ENCODE measurements at places on chromosomes 2 and 18.

- DNase-seq = no peak
Observed at GRCh38 chr18:54381640-54382039, 23.9 kb downstream of the C18orf54 start.

DNA sequence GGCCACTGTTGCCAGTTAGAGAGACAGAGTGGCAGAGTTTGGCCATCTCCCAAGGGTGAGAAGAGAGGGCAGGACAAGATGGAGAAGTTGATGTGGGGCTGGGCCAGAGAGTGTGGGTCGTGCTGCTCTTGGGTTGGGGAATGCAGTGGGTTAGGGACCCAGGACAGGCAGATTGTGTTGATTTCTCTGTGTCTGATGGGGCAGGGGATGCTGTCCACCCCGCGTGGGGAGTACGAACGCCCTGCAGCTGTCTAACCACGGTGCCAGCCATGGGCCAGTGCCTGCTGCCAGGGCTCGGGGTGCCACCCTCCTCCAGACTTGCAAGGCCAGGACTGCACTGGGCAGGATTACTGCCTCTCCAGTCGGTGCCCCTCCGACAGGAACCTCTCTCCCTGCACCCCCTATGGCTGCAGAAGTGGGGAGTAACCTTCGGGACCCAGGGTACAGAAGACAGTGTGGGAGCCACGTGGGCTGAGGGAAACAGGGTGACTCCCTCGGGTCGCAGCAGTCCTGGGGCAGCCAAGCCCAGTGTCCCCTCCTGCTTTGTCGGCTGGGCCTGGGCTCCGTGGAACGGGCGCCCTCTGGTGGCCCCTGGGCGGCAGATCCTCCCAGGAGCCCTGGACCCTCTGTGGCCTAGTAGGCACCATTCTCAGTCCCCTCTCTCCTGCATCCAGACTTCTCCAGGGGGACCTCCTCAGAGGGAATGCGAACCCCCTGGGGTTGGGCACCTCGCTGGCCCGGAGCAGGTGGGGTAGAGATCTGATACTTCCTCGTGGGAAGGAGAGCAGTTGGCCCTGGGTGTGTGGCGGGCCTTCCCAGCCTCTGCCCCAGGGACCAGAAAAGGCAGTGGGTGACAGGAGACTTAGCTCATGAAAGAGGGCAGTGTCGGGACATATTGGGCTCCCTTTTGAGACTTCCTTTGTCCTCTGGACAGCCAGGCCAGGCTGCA lies 2.7 kb downstream of the GPC1 start:
- DNase-seq = peak; percentile 84

DNA sequence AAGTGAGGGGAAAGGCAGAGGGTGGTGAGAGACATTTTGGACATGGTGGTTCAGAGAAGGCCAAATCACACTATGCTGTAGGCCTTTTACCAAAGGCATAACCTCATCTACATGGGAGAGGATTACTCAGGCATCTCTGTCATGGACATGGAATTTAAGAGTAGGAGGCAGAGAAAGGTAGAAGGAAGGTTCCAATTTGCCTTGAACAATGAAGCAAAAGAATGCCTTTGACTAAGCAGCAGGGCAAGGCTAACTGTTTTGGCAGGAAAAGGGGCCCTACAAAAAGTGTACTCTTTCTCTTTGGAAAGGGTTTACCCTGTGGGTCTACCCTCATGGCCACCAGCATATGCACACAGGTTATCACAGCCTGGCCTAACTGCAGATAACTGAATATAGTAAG lies 45.6 kb upstream of the RNU4ATAC start:
- no peak for DNase-seq

DNA sequence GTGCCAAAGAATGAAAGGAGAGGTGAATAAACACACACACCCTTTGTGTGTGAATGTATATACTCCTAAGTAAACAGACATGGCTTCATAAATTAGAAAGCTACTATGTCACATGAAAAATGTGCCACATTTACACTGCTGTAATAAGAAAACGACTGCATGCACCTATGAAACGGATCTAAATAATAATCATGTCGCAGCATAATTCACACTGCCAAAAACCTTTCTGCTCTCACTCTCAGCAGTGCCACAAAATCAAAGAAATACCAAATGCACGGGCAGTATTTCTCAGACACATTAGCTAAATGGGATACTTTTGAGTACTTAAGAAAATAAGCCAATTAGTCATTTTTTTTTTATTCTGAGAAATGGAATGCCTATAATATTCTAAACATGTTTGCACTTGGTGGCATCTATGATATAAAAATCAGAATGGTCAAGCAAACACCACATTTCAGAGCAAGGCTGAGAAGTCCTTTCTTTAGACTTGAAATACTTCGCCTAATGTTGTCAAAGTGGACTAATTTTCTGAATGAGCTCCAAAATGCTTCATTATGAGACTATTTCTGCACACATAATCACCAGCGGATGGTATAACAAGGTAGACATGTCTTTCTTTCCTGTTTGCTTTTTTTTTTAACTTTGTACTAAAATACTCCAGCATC lies 6.6 kb downstream of the BCL11A start:
- DNase-seq = no peak

DNA sequence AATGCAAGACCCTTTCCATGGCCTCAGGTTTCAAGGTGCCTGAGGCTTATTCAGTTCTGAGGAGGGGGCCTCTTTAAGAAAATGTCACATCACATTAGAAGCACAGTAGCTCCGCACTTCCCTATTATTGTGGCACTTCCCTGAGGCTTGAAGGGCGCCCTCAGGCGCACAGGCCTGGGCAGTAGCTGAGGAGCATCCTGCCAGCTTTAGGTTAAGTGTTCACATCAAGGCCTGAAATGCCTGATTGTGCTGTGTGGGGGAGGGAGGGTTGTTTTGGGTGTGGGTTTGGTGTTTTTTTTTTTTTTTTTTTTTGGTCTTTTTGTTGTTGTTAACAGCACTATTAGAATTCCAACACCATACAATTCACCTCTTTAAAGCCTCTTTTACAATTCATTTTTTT lies 107.9 kb downstream of the CABLES1 start:
- DNase-seq = peak; percentile 66

DNA sequence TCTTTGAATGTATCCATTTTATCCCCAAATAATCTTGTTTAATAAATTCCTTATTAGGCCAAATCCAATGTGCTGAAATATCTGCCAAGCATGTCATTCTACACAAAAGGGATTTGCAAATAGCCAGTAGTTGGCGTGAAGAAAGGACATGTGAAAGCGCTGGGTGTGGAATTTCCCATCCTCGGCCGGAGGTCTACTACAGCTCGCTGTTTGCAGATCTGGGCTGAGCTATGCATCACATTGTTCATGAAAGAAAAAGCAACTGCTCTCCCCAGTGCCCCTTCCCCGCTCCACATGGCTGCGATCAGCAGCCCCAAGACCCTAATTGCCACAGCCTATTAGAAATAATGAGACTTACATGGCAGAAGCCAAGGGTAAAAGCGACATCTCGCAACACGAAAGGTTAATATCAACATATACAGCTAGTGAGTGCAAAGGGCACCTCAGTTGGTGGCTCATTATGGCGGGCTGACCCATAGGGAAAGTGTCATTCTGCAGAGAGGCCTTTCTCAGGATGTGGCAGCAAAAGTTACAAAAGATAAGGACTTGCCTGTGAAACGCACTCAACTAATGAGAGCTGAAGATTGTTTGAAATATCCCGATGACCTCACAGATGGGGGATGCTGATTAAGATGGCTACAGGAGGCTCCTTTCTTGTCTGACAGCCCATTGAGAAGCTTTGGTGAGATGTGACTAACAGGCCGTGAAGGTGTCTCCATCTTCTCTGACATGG lies 126.9 kb upstream of the CYP1B1 start:
- DNase-seq = no peak

DNA sequence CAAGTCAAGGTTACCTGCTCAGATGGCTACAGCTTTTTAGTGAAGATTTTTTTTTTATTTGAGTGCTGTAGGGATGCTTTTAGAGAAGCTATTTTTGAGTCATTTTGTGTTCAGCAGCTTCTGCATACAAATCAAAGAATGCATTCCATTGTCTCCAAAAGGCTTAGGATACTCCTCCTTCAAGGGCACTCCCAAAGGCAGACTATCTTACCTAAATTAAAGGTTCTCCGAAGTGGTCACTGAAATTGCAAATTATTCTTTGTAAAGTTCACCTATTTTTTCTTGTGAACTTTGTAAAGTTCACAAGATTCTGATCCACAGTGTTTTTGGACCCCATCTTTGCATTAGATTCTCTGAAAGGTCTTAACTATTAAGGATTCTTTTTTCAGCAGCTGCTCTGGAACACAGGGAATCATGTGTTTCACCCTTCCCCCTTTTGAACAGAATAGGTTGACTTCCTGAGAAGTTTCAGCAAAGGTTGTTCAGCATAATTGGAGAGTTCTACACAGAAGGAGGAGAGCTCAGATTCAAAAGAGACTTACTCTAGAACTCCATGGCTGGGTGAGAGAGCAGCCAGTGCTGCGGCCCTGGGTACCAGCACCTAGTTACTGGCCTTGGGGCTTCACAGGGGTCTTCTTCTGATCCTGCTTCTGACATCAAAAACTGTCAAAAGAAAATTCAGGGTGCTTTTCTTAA lies 14.5 kb downstream of the CLIP4 start:
- DNase-seq = no peak

DNA sequence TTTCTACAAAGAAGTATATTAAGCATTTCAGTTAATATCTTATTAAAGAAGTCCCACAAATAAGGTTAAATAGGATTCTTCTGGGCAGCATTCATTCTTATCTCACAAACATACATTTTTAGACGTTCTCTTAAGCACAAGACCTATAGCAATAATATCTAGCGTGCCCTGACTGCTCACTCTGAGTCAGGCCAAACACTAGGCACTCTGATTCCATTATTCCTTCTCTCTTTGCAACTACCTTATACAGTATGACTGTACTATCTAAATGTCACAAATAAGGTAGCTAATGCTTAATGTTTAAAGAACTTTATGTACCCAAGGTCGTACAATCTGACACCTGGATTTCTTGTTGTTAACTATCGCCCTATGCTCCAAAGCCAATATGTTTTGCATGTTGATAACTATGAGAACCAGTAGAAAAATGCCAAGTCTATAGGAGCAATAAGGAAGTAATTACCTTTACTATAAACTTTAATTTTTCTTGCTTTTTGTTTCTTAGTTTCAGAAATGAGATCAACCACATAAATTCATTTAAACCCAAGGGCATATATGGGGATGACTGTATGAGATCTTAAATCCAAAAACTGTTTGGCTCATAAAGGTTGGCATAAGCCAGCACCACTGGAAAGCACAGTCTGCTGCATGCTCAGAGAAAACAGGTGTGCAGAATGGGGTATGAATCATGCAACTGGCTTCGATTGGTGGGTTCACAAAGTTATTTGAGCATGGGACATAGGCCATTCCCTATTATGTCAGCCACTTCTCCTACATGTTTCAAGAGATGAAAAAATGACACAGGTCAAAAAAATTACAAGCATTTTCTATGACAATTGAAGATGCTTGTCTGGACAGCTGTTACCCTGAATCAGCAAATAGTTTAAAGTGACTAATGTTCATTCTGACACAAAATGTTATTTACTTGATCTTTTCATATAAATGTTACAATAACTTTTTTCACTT lies 352.0 kb downstream of the IRS1 start:
- no peak for DNase-seq

GRCh38 chr2:104678181-104678580 lies 175.7 kb upstream of the POU3F3 start:
- DNase-seq = no peak

- no peak for DNase-seq
Observed at GRCh38 chr18:66761166-66761565, 157.3 kb upstream of the CDH19 start.

DNA sequence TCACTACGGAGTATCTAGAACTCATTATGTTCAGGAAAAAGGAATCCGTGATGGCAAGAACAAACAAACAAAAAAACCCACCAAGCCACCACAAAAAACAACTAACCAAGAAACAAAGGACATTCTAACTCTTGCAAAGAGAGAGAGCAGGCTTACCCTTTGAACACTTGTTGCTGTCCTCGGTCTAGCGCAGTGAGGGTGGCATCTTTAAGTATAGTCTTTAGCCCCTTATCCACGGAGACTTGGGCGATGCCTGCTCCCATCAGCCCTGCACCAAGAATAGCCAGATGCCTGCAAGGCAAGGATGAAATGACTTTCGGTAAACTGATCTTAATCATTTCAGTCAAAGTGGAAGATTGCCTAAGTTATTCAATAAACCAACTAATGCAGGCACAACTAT lies 31.0 kb downstream of the GAREM2 start:
- DNase-seq = no peak

DNA sequence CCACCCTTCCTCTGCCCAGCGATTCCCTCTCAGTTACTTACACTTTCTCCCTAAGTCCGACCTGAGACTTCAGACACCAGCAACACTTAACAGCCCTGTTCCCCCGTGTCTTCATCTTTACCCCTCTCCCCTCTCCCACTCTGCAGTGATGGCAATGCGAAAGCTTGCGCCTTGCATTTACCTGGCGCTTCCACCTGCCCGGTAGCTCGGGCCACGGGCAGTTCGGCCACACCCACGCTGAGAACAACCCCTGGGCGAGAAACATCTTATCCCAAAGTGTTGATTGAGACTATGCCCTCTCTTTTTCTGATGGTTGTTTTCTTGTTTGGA lies 558 bp downstream of the DNAJC10 start:
- no peak for DNase-seq

DNA sequence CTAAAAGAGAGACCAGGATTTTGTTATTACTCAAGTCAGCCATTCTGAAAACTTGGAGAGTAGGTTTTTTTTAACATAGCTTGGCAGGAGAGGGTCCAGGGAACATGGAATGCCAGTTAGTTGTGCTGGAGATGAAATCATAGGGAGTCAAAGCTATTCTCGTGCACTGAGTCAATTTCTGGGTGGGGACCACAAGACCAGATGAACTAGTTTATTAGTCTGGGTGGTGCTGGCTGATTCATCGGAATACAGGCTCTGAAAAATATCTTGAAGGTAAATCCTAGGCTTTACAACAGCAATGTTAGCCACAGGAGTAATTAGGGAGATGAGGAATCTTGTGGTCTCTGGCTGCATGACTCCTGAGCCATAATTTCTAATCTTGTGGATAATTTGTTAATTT lies 921.4 kb downstream of the TRIB2 start:
- DNase-seq = no peak

- DNase-seq = no peak
Observed at GRCh38 chr2:121005453-121005852, 269.8 kb downstream of the GLI2 start.

DNA sequence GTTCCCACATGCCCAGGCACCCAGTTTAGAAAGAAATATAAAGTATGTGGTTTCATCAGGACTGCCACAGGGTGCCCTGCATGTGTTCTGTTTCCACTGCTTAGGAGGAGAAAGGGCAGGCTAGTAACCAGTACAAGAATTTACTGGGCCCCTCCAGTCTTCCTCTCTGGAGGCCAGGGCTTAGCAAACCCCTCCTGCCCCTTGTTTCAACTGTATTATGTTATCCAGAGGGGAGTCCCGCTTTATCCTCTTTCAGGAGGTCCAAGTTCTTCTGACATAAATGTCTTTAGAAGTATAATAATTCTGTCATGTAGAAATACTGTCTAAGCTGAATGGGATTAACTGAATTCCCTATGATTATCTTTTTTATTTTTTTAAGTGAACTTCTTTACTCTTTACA lies 132.1 kb downstream of the WDSUB1 start:
- peak; percentile 2 for DNase-seq

Data from Karpas-422 (cell line).